Mesendoderm (in vitro differentiated cells): ENCODE measurements at places on chromosomes 5 and 9.

DNA sequence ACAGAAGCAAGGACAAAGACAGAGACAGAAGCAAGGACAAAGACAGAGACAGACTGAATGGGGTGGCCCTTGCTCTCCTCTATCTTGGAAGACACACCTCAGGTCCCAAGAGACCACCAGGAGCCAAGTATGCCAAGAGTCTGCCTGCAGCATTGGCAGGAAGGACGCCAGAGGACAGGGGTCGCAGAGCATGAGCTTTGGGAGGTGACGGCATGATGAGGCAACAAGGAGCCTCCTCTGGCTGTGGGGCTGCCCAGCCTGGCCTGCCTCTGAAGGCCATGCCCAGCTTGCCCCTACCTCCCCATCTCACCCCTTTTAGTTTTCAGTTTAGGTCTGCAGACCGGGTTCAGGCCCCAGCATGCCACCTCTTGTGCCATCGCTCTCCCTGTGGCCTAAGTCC lies 17.6 kb downstream of the PDGFRB start:
- H3K4me3 ChIP-seq = no peak overlapping the region
- H3K27ac ChIP-seq = peak overlapping the region; percentile 85
- DNase-seq = no peak

GRCh38 chr5:173878224-173878967 lies 9.8 kb upstream of the CPEB4 start:
- no peaks in the 10 kb centered on the region for H3K4me1 ChIP-seq
- no peaks in the 10 kb centered on the region for H3K27me3 ChIP-seq
- no peaks in the 10 kb centered on the region for H3K36me3 ChIP-seq
- no peak overlapping the region for H3K27ac ChIP-seq
- DNase-seq = no peak

GRCh38 chr5:73388306-73388684 lies 60.3 kb downstream of the FOXD1 start:
- H3K27ac ChIP-seq = no peak overlapping the region
- no peaks in the 10 kb centered on the region for H3K4me1 ChIP-seq
- no peaks in the 10 kb centered on the region for H3K36me3 ChIP-seq

GRCh38 chr9:130118841-130119518 lies 53.2 kb upstream of the NCS1 start:
- no peaks in the 10 kb centered on the region for H3K27me3 ChIP-seq
- no peak overlapping the region for H3K4me3 ChIP-seq
- peak overlapping the region; percentile 2 for H3K27ac ChIP-seq
- peaks cover 2% of the 10 kb centered on the region for H3K4me1 ChIP-seq
- no peaks in the 10 kb centered on the region for H3K36me3 ChIP-seq
- DNase-seq = peak; percentile 82

DNA sequence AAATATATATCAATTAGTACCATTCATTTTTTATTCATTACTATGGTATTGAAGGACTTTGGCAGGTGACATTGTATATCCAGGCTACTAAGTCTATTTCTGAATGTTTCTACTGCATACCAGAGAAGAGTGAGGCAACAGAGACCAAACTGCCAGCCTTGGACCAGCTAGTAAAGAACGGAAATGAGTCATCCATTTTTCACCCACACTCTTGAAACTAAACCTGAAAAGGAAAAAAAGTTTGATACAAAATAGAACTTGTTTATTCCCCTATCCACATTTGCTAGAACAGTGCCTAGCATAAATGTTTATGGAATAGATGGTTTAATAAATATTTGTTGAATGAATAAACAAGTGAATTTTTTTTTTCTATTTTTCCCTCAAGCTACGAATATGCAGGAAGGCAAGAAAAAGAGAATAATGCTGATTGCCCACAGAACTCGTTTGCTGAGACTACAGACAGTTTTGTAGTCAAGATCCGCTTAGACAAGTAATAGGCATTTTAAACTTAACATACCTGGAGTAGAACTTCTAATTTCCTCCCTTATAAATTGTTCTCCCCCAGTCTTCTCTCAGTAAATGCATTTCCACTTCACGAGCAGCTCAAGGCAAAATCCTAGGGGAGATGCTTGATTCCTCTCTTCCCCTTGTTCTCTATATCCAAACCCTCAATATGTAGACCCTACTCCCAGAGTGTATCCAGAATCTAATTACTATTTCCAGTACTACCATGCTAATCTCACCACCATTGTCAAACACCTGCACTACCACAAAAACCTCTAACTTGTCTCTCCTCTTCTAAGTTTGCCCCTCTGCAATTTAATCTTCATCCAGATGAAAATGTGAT lies 146.2 kb upstream of the RASA1 start:
- no peaks in the 10 kb centered on the region for H3K36me3 ChIP-seq
- peak; percentile 19 for DNase-seq
- H3K4me3 ChIP-seq = no peak overlapping the region

GRCh38 chr9:78612091-78612490 lies 315.2 kb downstream of the PSAT1 start:
- DNase-seq = no peak
- H3K4me3 ChIP-seq = no peak overlapping the region
- H3K27ac ChIP-seq = no peak overlapping the region

- no peak for DNase-seq
- no peaks in the 10 kb centered on the region for H3K27me3 ChIP-seq
- no peak overlapping the region for H3K4me3 ChIP-seq
- H3K36me3 ChIP-seq = peaks cover 1% of the 10 kb centered on the region
- no peak overlapping the region for H3K27ac ChIP-seq
These were observed 351.4 kb downstream of the SEMA5A start for GRCh38 chr5:9194509-9194908.

GRCh38 chr5:35212122-35212982 lies 17.9 kb downstream of the PRLR start:
- H3K27me3 ChIP-seq = no peaks in the 10 kb centered on the region
- no peak overlapping the region for H3K27ac ChIP-seq
- no peaks in the 10 kb centered on the region for H3K4me1 ChIP-seq
- DNase-seq = no peak

GRCh38 chr9:97237311-97237786 lies 70.1 kb upstream of the CCDC180 start:
- H3K27me3 ChIP-seq = no peaks in the 10 kb centered on the region
- peak overlapping the region; percentile 1 for H3K27ac ChIP-seq
- H3K4me1 ChIP-seq = peaks cover 2% of the 10 kb centered on the region
- peak overlapping the region; percentile 55 for H3K4me3 ChIP-seq

DNA sequence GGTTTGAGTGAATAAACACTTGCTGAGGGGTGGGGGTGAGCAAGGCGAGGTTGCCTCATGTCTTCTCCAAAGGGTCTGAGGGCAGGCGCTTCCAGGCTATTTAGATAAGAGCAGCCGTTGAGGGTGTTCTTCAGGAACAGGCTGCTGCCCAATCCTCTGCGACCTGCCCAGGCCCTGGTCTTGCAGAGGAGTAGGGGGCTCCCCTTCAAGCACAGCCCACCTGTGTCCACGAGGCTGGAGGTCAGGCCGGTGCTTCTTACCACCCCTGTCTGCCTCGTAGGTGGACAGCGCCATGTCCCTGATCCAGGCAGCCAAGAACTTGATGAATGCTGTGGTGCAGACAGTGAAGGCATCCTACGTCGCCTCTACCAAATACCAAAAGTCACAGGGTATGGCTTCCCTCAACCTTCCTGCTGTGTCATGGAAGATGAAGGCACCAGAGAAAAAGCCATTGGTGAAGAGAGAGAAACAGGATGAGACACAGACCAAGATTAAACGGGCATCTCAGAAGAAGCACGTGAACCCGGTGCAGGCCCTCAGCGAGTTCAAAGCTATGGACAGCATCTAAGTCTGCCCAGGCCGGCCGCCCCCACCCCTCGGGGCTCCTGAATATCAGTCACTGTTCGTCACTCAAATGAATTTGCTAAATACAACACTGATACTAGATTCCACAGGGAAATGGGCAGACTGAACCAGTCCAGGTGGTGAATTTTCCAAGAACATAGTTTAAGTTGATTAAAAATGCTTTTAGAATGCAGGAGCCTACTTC lies 58.6 kb upstream of the LRRTM2 start:
- no peak overlapping the region for H3K27ac ChIP-seq
- DNase-seq = no peak
- peaks cover 15% of the 10 kb centered on the region for H3K36me3 ChIP-seq
- no peaks in the 10 kb centered on the region for H3K4me1 ChIP-seq
- H3K4me3 ChIP-seq = no peak overlapping the region

DNA sequence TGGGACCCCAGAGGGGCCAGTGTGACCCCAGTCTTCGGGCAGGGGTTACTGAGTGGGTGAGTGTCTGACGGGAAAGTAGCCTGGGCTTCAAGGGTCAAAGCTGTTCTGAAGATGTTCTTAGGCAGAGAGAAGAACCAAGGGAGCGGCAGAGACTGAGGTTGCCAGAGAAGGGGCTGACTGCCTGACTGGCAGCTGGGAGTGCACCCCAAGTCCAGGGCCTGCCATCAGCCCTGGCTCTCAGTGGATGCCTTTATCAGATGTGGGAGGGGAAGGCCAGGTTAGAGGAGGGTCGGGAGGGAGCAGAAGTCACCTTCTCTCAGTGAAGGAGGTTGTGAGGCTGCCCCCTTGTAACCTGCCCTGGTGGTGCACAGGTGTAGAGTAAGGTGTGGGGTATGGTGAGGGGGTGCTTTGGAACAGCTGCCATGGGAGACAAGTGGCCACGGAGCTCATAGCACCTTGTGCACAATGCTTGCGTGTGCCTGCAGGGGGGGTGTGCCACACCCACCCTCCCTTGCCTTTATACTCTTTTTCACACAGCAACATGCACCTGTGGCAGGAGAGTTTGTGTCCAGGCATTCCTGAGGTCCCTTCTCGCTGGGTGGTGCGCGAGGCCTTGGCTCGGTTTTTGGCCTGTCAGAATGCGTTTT lies 18.9 kb downstream of the RALGPS1 start:
- DNase-seq = peak; percentile 21
- H3K27ac ChIP-seq = no peak overlapping the region
- H3K27me3 ChIP-seq = no peaks in the 10 kb centered on the region

DNA sequence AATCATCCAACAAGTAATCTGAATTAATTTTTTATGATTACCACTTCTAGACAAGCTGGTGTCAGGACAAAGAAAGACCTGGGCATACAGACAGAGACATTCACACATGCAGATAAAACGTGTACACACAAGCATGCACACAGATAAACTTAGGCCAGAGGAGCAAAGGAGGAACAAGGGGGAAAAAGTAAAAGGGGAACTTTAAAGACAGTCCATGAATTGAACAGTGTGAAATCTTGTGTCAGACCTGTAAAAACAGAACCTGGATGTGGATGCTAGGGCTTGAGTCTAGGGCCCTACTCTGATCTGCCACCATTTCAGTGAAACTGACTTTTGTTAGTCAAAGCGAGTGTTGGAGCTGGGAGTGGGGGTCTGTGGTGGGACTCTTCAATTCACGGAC lies 11.2 kb upstream of the ZSWIM6 start:
- no peak for DNase-seq
- no peaks in the 10 kb centered on the region for H3K4me1 ChIP-seq
- no peaks in the 10 kb centered on the region for H3K36me3 ChIP-seq
- H3K27ac ChIP-seq = no peak overlapping the region
- H3K4me3 ChIP-seq = no peak overlapping the region

DNA sequence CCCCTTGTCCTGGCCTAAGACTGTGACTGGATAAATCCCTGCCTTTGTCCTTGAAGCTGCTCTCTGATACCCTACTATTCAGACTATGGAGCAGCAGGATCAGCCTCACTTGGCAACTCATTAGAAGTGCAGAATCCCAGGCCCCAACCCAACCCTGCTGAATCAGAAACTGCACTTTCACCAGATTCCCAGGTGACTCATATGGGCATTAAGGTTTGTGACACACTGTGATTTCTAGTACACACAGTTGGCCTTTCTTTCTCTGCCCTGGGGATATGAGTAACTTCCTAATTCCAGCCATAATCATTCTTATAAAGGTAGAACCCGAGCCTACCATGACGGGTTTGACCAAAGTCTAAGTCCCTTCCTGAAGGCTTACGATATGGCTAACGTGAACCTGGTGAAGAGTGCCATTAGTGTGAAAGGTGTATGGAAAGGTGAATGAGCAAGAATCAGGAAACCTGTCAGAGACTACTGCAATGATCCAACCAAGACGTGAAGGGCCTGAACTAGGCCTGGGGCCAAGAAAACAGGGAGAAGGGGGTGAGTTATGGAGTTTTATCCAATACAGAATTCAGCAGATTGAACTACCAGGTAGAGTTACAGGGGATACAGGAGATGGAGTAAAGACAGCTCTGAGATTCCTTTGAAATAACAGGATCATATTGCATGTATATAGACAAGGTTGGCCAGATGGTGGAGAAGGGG lies 533.0 kb downstream of the BNC2 start:
- no peak overlapping the region for H3K27ac ChIP-seq
- no peaks in the 10 kb centered on the region for H3K36me3 ChIP-seq
- no peaks in the 10 kb centered on the region for H3K4me1 ChIP-seq
- DNase-seq = no peak
- no peaks in the 10 kb centered on the region for H3K27me3 ChIP-seq

GRCh38 chr5:177366528-177367322 lies 9.0 kb downstream of the RGS14 start:
- H3K27me3 ChIP-seq = no peaks in the 10 kb centered on the region
- peak overlapping the region; percentile 43 for H3K4me3 ChIP-seq
- peak; percentile 96 for DNase-seq
- H3K27ac ChIP-seq = peak overlapping the region; percentile 18
- H3K36me3 ChIP-seq = no peaks in the 10 kb centered on the region

GRCh38 chr9:21289848-21290247 lies 15.3 kb downstream of the IFNA5 start:
- H3K36me3 ChIP-seq = no peaks in the 10 kb centered on the region
- no peak overlapping the region for H3K27ac ChIP-seq
- H3K27me3 ChIP-seq = no peaks in the 10 kb centered on the region
- H3K4me3 ChIP-seq = no peak overlapping the region
- no peak for DNase-seq
- H3K4me1 ChIP-seq = no peaks in the 10 kb centered on the region

GRCh38 chr5:137395011-137395755 lies 103.9 kb downstream of the SPOCK1 start:
- no peaks in the 10 kb centered on the region for H3K4me1 ChIP-seq
- no peak overlapping the region for H3K4me3 ChIP-seq

- H3K27ac ChIP-seq = no peak overlapping the region
- no peak for DNase-seq
- H3K36me3 ChIP-seq = no peaks in the 10 kb centered on the region
- no peaks in the 10 kb centered on the region for H3K27me3 ChIP-seq
These were observed 132.3 kb upstream of the ZNF608 start for GRCh38 chr5:124878583-124879342.

- peak overlapping the region; percentile 68 for H3K4me3 ChIP-seq
- no peak overlapping the region for H3K27ac ChIP-seq
- no peaks in the 10 kb centered on the region for H3K4me1 ChIP-seq
These were observed 621 bp downstream of the CEP72 start for GRCh38 chr5:612498-613424.

- no peak for DNase-seq
- no peaks in the 10 kb centered on the region for H3K36me3 ChIP-seq
- H3K27ac ChIP-seq = no peak overlapping the region
- H3K27me3 ChIP-seq = no peaks in the 10 kb centered on the region
These were observed 401.5 kb upstream of the PIK3R1 start for GRCh38 chr5:67813877-67814539.
